Fibroblast of skin of right biceps (primary cell): ENCODE measurements at places on chromosomes 12 and 14.

- DNase-seq = peak; percentile 44
These were observed 126.1 kb upstream of the FUT8 start for GRCh38 chr14:65286443-65286842.

- DNase-seq = no peak
These were observed 178.5 kb downstream of the DAD1 start for GRCh38 chr14:22410497-22410896.

- no peak for DNase-seq
These were observed 138.1 kb upstream of the C14orf180 start for GRCh38 chr14:104441275-104442106.

DNA sequence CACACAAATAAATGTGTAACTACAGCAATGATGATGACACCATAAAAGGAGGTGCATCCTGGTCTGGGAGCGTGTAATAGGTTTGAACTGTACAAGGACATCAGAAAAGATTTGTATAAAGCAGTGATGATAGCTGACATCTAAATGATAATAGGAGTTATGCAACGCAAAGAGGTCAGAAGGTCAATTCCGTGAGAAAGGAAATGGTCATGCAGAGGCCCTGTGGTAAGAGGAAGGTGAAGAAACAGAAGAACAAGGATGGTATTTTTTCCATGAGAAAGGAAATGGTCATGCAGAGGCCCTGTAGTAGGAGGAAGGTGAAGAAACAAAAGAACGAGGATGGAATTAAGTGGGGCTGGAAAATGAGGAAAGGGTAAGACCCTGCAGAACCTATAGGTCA, 106.7 kb upstream of the TMPO start:
- DNase-seq = no peak

- peak; percentile 49 for DNase-seq
These were observed 1.2 kb upstream of the LRP1-AS start for GRCh38 chr12:57148469-57149244.

GRCh38 chr12:26028953-26029735, 70.7 kb downstream of the RASSF8 start:
- DNase-seq = peak; percentile 53

DNA sequence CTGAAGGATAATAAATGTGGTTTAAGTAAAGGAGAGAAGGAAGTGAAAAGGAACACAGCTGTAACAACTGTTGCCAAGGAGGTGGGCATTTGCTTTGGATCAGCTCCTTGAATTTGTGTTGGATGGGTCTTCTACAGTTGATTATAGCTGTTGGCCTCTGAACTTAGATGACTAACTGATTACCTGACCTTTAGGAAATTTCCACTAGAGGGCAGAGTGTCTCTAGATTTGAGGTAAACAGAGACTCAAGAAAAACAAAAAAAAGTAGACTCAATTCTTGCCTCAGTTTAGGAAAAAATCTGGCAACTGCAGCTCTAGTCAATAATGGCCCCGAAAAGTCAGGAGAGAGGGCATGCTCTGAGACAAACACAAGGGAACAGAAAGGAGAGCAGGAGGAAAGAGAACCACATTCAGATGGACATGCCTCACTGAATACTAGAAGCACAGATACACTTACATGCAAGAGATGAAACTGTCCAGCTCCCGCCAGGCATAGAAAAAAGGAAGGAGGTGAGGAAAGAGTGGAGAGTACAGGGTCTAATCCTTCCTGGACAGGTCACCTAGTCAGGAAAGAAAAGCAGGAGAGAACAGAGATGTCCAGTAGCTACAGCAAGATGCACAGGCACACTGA, 20.6 kb downstream of the COX14 start:
- peak; percentile 56 for DNase-seq

GRCh38 chr14:93011141-93011529, 88.2 kb downstream of the CHGA start:
- DNase-seq = no peak

DNA sequence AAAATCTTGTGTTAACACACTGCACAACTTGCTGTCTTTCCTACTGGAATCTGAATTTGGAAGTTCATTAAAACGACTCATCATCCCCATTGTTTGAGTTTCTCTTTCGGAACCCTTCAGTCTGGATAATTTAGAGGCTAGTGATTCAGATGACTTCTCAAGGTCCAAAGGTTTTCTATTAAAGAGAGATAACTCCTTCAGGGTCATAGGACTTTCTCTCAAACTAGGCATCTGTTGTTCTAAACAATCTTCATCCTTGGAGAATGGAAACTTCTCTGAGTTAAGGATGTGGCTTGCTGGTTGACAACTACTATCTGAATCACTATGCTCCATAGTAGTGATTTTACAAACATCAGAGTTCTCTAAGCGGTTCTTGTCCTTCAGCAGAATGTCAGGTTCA, 4.4 kb downstream of the MLH3 start:
- peak; percentile 28 for DNase-seq

GRCh38 chr14:100850841-100851585, 25.1 kb downstream of the MEG3 start:
- DNase-seq = peak; percentile 25

DNA sequence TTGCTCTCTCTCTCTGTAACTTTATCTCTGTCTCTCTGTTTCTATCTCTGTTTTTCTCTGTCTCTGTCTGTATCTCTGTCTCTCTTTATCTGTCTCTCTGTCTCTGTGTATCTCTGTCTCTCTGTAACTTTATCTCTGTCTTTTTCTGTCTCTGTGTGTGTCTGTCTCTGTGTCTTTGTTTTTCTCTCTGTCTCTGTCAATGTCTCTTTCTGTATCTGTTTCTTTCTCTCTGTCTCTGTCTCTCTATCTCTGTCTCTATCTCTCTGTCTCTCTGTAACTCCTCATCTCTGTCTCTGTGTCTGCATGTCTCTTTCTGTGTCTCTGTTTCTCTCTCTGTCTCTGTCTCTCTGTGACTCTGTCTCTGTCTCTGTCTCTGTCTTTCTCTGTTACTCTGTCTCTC, 51.7 kb downstream of the TMEM121 start:
- no peak for DNase-seq

GRCh38 chr12:76055393-76055792, 23.8 kb upstream of the PHLDA1 start:
- no peak for DNase-seq

DNA sequence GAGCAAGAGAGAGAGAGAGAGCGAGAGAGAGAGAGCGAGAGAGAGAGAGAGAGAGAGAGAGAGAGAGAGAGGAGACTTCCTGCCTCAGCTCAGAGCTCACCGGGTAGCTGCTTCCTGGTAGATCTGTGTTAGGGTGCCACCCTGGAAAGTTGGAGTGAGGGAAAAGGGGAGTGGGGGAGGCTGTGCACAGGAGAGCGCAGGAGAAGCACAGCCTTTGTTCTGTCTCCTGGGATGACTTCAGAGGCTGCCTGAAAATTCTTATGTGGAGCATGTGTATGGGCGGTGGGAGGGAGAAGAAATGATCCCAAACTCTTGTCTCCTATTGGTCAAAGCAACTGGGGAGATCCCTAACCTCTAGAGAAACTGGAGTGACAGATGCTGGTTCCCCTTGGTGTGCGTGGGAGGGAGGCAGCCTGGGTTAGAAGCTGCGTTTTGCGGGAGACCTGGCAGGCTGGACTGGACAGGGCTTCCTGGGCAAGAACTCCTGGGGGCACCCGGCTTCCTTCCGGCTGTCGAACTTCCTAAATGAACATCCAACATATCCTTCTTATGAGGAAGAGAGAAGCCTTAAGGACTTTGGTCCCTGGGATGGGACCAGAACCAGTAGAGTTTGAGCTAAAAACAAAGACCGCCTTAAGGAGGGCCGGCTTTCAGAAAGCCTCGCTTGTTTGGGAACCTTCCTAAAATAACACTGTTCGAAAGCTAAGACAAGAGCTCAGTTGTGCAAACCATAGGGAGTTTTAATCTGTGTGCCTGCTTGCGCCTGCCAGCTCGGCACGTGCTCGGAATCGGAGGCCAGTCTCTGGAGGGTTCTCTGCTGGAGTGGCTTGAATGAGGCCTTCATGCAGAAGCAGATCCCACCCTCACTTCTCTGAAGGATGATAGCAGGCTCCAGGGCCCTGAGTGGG, 30.4 kb upstream of the BEGAIN start:
- no peak for DNase-seq

- no peak for DNase-seq
These were observed 743 bp downstream of the PUS1 start for GRCh38 chr12:131929581-131930456.

DNA sequence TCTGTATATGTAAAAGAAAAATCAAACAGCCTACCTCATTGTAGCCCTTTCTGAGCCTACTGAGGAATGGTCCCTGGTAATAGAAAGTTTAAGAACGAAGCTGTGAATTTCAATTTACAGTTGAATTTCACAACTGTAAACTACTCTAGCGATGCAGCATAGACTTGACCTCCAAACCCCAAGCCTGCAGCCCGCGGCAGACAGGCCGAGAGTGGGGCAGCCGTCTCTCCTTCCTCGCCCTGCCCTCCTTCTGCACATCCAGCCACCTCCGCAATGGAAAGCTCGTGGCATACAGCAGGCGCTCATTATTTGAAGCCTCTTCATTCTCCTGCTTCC, 15.3 kb downstream of the RNASE2 start:
- no peak for DNase-seq

GRCh38 chr12:56449622-56449984, 377 bp upstream of the TIMELESS start:
- no peak for DNase-seq

GRCh38 chr12:18823461-18823860, 85.5 kb downstream of the CAPZA3 start:
- no peak for DNase-seq
